ENCODE measurements at places on chromosomes 5 and 9.

- no peak for DNase-seq
These were observed at the start of gene PRLR for GRCh38 chr5:35230038-35230611. PRLR (minus strand) TSS chr5:35230487; CDS start chr5:35089620, 140,867 bp downstream.

DNA sequence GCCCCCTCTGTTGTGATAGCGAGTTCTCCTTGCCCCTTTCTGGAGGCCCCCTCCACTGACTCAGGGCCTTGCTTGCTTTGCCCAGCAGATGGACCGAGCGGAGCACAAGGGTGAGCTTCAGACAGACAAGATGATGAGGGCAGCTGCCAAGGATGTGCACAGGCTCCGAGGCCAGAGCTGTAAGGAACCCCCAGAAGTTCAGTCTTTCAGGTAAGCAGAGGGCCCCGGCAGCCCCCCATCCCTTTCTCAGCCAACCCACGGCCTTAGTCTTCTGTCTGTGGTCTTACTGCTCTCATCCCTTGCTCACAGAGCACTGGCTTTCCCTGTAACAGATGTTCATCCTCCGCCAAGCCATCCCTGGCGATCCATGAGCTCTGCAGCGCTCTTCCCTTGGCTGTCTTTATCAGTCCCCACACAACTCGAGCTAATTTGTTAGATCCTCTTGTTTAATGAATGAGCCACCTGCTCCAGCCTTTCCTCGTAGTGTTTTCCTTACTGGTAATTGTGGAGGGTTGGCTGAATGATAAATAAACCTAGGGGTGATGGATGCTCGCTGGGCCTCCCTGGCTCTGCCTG is 18.4 kb upstream of the RARS1 start:
- no peak for DNase-seq

- no peak for DNase-seq
These were observed 369.4 kb upstream of the DMAC1 start for GRCh38 chr9:8168916-8169438.

GRCh38 chr9:34114436-34114835 is 12.1 kb downstream of the DCAF12 start:
- no peak for DNase-seq

DNA sequence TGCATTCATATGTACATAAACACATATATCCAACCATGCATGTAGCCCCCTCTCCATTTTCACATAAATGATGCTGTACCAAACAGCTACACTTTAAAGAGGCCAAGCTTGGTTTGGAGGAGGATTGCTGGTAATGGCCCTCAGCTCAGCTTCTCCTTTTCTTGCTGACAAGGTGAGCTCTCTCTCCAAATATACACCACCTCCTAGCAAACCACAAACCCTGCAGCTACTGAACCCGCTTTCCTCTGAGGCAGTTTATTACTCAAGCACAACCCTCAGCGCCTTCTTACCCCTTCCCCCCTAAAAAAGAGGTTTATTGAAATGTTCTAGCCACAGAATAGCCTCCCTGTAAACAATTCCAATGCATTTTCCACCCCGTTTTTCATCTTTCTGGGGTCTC is 54.0 kb downstream of the ALG2 start:
- no peak for DNase-seq
